Activated CD4-positive, alpha-beta memory T cell treated with anti-CD3 and anti-CD28 coated beads, Interleukin-2, amount 10 ng/mL, durations not matched to agents 7 days and 5 days (primary cell): ENCODE measurements at places on chromosomes 16 and 17. TPM values are rescaled to one million over a fixed set of nuclear protein-coding genes. Genes with fewer than 3 reads are reported as not detected.

DNA sequence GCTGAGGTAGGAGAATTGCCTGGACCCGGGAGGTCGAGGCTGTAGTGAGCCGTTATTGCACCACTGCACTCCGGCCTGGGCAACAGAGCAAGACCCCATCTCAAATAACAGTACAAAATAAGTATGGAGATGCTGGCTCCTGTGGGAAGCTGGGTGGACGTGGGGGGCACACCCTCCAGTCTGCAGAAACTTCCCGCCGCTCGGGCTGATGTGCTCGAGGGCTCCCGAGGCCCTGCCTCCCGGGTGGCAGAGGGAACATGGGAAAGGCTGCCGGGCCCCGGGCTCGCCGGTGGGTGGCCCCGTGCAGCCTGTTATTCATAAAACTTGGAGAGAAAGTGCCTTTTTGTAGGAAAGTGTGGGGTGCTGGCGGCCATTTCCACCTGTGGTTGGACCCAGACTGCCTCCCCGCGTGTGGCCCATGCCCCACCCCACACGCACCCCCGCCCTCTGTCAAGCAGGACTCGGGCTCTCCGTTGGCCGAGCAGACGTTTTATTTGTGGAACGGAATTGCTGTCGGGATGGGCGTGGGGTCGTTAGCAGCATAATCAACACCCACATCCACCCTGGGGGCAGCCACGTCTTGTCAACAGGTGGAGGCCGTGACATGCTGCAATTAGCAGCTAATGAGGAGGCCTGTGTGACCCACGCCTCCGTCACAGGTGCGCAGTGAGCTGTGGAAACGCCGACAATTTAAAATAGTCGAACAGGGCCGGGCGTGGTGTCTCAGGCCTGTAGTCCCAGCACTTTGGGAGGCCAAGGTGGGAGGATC lies 7.4 kb upstream of the CIAO3 start:
- no peak for DNase-seq
- no peaks in the 10 kb centered on the region for H3K4me1 ChIP-seq
- no peak overlapping the region for H3K27ac ChIP-seq
- H3K27me3 ChIP-seq, result no peaks in the 10 kb centered on the region
- no peaks in the 10 kb centered on the region for H3K36me3 ChIP-seq

The CD300E gene
- not detected for total RNA-seq

The COG7 gene
- 18.0 TPM for total RNA-seq

GRCh38 chr17:35255316-35255715 lies 12.4 kb downstream of the SLFN5 start:
- no peak for DNase-seq
- H3K4me1 ChIP-seq, result peaks cover 62% of the 10 kb centered on the region
- H3K27me3 ChIP-seq, result no peaks in the 10 kb centered on the region
- H3K4me3 ChIP-seq, result no peak overlapping the region
- peaks cover 86% of the 10 kb centered on the region for H3K36me3 ChIP-seq

DNA sequence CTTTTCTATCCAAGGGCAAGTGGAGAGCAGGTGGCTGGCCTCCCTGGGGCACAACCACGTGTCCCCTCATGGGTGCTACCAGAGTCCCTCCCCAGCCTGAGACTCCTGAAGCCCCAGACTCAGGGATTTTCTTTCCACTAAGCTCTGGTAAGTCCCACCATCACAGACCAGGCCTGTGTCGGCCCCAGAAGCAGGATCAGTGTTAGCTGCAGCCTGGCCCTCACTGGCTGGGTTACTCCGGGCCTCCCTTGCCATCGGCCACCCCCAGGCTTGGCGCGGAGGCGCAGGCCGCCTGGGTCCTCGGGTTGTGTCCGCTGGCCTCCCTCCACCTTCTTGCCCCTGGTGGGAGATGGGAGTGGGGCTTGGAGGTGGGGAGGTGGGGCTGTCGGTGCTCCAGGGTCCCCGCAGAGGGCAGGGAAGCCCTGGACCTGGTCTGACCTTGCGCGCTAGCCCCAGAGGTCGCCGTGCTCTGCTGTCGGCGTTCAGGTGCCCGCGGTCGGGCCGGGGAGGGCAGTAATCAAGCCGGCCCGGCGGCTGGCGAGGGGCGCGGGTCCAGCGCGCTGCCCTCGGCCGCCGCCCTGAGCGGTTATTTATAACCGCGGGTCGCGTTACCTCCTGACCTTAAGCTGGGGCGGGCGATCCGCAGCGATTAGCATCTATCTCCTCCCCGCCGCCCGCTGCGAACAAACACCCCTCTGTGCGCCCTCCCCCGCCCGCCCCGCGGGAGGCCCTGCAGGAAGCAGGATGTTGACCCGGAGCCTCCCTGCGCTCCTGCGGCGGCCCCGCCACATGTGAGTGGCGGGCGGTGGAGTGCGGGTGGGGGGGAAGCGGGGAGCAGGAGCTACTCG lies 78.1 kb upstream of the TOB1 start:
- no peaks in the 10 kb centered on the region for H3K27me3 ChIP-seq
- H3K4me3 ChIP-seq, result peak overlapping the region; percentile 74
- peaks cover 42% of the 10 kb centered on the region for H3K4me1 ChIP-seq

DNA sequence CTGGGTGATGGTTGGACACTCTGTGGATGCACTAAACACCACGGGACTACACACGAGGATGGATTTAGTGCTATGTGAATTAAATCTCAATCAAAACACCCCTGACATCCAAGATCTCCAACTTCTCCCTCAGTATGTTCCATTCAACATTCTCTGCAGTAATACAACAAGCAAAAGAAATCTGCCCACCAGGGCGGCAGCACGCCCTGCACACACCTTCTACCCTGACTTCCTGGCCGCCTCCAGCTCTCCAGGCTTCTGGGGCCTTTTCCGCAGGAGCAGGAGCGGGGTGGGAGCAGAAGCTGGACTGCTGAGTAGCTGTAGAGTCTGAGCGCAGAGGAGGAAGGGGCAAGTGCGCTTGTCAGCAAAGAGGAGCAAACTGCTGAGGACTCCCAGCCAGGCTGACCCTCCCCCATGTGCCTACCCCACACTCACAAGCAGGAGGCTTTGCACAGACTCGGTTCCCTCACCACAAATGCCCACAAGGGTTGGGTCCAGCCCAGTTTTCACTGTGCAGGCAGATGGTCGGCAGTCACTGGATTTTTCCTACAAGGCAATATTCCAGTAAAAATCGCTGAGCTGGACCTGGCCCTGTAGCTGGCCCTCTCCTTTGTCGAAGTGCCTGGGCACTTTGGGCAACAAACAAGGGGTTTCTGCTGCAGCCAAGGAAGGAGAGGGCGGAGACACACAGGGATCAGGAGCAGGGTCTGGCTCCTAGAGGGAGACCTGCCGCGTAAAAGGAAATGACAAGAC lies 22.8 kb downstream of the ZDHHC7 start:
- no peak overlapping the region for H3K27ac ChIP-seq
- H3K27me3 ChIP-seq, result no peaks in the 10 kb centered on the region
- peaks cover 3% of the 10 kb centered on the region for H3K4me1 ChIP-seq
- no peak overlapping the region for H3K4me3 ChIP-seq

The CD300H gene
- not detected for total RNA-seq

GRCh38 chr16:22933173-22933572 lies 119.2 kb downstream of the HS3ST2 start:
- DNase-seq, result no peak
- H3K36me3 ChIP-seq, result no peaks in the 10 kb centered on the region
- no peak overlapping the region for H3K4me3 ChIP-seq
- H3K27me3 ChIP-seq, result peaks cover 16% of the 10 kb centered on the region

GRCh38 chr17:40457369-40457768 lies 14.1 kb downstream of the IGFBP4 start:
- H3K27ac ChIP-seq, result no peak overlapping the region
- H3K4me3 ChIP-seq, result no peak overlapping the region
- H3K36me3 ChIP-seq, result peaks cover 28% of the 10 kb centered on the region
- H3K27me3 ChIP-seq, result peaks cover 4% of the 10 kb centered on the region

GRCh38 chr17:81858967-81859905 lies 1.1 kb downstream of the P4HB start:
- no peaks in the 10 kb centered on the region for H3K27me3 ChIP-seq
- H3K27ac ChIP-seq, result peak overlapping the region; percentile 88
- peak; percentile 20 for DNase-seq
- H3K36me3 ChIP-seq, result peaks cover 58% of the 10 kb centered on the region
- peak overlapping the region; percentile 98 for H3K4me3 ChIP-seq

GRCh38 chr17:47686276-47686635 lies 7.7 kb upstream of the TBKBP1 start:
- H3K27ac ChIP-seq, result no peak overlapping the region
- H3K27me3 ChIP-seq, result no peaks in the 10 kb centered on the region
- no peak overlapping the region for H3K4me3 ChIP-seq
- H3K4me1 ChIP-seq, result peaks cover 23% of the 10 kb centered on the region
- H3K36me3 ChIP-seq, result peaks cover 56% of the 10 kb centered on the region

DNA sequence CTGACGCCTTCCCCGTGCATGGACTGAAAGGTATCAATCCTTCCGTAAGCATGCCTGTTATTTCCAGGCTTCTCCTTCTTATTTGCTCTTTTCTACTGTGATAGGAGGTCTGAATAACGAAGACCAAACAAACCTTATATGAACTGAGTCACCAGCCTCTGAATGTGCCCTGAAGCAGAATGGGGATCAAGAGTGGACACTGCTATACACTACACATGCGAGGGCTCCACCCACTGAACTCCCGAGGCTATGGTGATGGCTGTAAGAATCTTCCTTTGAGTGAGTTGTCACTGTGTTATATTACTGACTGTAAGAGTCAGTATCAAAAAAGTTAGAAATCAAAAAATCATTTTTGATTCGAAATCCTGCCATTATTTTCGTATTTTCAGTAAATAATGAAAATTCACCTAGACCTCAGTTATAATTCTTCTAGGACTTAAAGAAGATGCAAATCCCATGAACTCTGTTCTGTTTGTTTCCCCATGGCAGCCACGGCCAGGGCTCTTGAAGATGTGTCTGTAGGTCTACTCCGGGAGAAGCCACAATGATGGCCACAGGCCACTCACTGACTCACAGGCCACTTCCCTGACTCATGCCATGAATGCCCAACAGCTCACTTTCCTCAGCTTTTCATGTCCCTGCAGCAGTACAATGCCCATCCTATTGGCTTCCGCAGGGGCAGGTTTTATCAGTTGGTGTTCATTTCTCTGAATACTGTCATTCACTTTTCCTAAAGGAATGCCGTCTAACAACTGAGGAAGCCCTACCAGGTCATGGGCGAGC lies 54.7 kb downstream of the ZZEF1 start:
- no peak overlapping the region for H3K4me3 ChIP-seq
- no peaks in the 10 kb centered on the region for H3K27me3 ChIP-seq
- peaks cover 71% of the 10 kb centered on the region for H3K36me3 ChIP-seq
- DNase-seq, result no peak

- H3K4me1 ChIP-seq, result peaks cover 77% of the 10 kb centered on the region
- peak overlapping the region; percentile 76 for H3K27ac ChIP-seq
- no peak for DNase-seq
- H3K27me3 ChIP-seq, result no peaks in the 10 kb centered on the region
- H3K4me3 ChIP-seq, result peak overlapping the region; percentile 47
Measured at GRCh38 chr17:50144845-50145531, 5.5 kb downstream of the PPP1R9B start.

DNA sequence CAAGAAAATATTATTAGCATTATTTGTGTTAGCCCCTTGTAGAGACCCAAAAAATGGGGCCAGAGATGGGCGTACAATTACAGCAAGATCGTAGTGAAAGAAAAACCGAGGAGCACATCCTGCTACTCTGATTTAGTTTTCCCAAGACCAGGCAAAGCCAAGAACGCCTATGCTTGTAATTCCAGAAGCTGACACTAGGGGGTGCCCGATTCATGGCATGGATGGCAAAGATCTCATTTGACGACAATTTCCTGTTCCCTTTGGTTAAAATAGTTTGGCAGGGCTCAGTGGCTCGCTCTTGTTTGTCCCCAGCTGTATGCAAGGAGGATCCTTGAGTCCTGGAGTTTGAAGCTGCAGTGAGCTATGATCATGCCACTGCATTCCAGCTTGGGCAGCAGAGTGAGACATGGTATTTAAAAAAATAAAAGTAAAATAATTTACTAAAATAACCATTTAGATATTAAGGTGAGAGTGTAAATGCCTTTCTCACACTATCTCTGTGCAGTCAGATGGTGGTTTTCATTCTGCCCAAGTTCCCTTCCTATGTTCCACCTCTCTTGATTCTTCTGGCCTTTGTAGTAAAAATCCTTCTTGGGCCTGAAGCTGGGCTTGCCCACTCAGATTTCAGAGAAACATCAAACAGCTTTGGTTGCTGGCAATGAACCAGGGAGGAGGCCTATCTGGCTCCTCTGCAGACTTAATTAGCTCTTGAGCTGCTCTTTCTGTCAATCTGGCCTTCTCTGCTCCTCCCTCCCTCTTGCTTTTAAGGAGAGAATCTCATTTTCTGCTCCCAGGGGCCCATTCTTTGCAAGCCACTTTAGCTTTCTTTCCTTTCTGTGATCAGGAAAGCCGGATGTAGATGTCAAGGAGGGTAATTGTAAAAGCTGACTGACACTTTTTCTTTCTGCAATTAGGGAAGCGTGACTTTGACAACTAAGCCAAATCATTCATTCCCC lies 31.2 kb downstream of the TMEM238L start:
- H3K27ac ChIP-seq, result no peak overlapping the region
- no peaks in the 10 kb centered on the region for H3K4me1 ChIP-seq
- peaks cover 3% of the 10 kb centered on the region for H3K27me3 ChIP-seq
- no peaks in the 10 kb centered on the region for H3K36me3 ChIP-seq

DNA sequence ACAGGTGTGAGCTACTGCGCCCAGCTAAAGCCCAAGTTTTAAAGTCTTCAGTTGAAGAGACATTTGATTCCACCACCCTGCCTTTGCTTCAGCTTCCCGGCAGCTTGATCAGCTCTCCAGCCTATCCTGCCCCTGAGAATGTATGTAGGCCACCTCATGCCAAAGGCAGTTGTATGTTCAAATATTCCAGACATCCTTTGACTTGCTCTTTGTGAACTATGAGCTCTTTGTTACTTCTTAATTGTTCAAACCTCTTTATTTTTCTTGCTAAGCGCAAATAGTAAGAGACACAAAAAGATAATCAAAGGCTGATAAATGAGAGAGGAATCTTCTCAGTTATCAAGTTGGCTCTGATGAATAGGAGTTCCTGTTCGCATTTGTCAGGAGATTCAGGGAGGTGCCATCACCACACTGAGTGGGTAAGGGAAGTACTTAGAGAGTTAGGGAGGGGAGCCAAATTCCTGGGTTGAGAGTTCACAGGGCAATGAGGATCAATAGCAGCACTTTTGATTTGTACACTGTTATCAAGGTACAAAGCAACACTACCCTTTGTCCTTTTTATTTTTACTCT lies 32.0 kb upstream of the SUPT4H1 start:
- peaks cover under 1% of the 10 kb centered on the region for H3K27me3 ChIP-seq
- no peak for DNase-seq
- H3K4me1 ChIP-seq, result peaks cover 33% of the 10 kb centered on the region
- H3K4me3 ChIP-seq, result no peak overlapping the region

DNA sequence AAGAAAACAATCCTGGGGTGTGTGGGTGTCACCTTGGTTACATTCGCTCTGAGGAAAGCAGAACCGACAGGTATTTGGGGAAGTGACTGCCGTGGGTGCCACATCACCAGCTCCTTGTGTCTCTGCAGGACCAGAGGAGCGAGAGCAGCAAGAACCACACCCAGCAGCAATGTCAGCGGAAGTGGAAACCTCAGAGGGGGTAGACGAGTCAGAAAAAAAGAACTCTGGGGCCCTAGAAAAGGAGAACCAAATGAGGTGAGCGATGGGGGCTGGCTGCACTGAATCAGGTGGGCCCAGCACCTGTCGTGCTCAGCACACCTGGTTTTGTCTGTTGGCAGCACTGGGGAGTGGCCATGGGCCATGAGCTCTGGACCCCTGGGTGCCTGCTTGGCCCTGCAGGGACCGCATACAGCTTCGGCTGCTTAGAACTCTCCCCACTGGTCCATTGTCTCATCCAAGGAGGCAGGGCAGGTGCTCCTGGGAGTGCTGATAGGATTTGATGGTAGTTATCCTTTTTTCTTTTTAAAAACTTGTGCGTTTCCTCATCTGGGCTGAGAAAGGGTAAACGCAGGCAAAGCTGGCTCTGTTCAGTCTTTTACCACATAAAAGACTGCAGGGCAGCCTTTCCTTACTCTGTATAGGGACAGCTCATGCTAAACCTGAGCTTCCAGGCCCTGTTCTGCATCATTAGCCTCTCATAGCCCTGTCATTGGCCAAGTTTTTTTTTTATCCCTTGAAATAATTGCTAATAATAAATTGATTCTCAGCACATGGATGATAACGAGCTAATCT lies 29.4 kb downstream of the HMOX2 start:
- H3K4me3 ChIP-seq, result peak overlapping the region; percentile 52
- H3K4me1 ChIP-seq, result peaks cover 57% of the 10 kb centered on the region
- no peaks in the 10 kb centered on the region for H3K27me3 ChIP-seq
